ENCODE measurements at places on chromosomes 6 and 20.

- no peak for DNase-seq
These were observed 16.3 kb upstream of the SRC start for GRCh38 chr20:37329481-37330165.

DNA sequence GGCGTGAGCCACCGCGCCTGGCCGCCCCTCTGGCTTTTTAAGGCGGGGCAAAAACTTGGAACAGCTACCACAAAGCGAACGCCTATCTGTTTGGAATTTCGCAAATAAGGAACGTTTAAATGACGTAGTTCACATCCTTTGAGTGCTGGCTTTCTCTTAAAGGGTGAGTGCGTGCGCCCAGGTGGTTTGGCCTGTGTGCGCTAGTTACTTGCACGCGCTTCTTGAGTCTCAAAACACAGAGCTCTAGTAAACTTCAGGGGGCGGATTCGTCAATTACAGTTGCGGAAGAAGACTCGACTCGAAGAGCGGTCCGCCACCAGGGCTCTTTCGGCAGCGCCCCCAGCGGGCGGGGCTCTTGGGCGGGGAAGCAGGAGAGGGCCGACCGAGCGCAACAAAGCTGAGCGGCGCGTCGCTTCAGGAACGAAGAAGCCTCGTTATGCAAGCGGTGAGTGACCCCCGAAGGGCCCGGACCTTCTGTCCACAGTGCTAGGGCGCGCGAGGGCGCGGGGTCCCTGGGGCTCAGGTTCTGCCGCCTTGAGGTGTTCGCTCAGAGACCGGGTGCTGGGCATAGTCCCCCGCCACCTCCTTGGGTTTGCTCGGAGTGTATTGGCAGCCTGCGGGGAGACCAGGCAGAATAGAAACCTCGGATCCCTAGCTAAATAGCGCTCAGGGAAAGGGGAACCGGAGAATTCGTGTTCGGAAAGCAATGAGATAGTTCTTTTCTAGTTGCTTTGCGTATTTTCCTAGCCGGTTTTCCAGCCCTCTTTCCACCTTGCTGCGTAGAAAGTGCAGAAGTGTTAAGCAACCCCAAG lies at the start of gene SYCP2L:
Gene SYCP2L (plus strand): TSS at position 362 of the 812 bp plus-strand sequence. CDS start 75 bp downstream, at position 437.
- no peak for DNase-seq

- DNase-seq: no peak
These were observed 2.2 kb upstream of the PCK1 start for GRCh38 chr20:57558614-57559288.

DNA sequence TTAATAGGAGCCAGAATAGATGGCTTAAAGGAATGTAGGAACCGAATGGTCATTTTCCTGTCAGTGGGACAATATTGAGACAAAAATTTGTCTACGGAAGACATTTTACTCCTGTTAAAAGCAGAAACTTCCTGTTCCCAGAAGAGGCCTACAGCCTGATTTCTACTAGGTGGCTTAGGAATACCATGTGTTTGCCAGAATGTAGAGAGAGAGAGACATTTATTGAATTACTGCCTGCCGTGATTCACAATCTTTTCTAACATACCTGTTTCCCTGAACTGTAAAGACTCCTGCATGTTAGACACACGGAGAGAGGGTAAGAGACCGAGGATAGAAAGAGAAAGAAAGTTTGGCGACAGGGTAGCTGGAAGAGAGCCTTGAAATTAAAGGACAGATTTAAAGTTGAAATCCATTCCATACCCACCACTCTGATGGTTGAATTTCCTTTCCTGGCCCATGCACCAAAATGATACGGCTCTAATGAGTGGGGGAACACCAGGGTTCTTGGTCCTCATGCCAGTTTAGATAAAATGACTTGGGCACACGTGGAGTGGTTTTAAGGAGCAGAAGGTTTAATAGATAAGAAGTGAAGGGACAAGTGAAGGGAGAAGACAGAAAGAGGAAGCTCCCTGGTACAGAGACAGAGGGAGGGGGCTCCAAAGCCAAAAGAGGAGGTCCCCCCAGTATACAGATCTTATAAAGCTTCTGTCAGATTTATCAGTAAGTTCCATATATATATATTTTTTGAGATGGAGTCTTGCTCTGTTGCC lies 22.5 kb downstream of the NCOA3 start:
- DNase-seq: no peak

DNA sequence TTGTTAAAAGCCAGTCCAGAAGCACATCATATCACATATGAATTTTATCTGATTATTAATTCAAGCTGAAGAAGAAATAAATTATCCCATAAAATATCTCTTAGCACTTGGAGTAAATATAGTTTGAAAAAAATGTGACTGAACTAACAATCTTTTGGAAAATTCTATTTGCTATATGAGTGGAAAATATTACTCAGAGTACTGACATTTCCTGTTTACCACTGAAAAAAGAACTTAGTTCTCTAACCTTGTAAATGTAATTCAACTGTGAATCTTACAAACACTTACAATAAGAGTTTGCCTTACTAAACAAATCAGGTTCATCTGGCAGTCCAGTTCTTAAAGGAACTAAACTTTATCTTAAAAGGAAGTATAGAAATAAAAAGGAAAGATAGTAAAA lies 44.2 kb downstream of the MOXD1 start:
- no peak for DNase-seq

- no peak for DNase-seq
These were observed 771.7 kb upstream of the EYS start for GRCh38 chr6:66478705-66479104.

- no peak for DNase-seq
These were observed 3.9 kb downstream of the CCN2 start for GRCh38 chr6:131946992-131947955.

- DNase-seq: no peak
These were observed 175.9 kb downstream of the SOX4 start for GRCh38 chr6:21769405-21769861.

DNA sequence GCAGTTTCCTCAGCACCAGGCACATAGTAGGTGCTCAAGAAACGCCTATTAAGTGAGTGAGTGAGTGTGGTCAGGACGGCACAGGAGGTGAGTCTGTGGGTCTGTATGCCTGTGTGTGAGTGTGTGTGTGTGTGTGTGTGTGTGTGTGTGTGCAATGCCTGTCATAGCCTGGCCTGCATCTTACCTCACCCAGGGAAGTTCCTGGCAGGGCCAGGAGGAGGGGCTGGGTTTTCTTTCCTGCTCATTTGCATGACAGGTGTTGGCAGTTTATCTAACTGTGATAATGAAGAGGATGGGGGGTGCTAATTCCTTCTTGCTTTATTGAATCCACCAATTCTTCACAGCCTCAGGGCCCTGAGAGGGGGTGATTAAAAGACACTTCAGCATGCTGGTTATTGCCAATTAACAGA lies 146.7 kb upstream of the MLN start:
- DNase-seq: no peak

DNA sequence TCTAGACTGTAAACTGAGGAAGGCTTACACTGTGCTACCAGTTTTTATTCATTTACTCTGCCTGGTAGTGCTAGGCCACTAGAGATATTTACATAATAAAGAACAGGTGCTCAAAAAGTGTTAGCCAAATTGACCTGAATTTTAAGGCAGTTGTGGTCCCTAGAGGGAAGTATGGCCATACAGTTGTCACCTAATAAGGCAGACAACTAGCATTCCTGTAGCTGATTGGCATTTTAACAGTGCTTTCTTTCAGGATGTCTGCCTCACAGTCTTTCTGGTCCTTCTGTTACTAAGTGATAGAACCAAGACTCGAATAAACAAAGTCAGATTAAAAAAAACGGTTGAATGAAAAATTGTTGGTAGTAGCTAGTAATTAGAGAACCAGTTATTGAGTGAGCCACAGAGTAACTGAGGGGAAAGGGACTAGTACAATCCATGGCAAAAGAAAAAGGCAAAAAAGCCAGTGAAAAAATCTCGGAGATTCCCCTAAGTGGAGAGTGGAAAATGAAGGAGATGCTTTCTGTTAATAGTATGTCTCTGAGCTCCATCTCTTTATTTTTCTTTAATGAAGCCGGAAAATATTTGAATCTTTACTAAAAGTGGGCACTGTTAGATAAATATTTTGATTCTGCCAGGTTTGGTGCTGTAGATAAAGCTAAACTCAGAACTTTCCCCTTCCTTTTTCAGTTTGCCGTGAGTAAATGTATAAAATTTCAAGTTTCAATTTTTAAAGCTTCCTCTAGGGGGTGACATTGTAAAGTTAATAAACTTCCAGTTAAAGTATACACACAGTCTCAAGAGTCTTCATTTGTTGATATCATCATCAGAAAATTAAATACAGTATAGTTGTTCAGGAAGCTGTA lies 9.1 kb downstream of the VTA1 start:
- DNase-seq: no peak

DNA sequence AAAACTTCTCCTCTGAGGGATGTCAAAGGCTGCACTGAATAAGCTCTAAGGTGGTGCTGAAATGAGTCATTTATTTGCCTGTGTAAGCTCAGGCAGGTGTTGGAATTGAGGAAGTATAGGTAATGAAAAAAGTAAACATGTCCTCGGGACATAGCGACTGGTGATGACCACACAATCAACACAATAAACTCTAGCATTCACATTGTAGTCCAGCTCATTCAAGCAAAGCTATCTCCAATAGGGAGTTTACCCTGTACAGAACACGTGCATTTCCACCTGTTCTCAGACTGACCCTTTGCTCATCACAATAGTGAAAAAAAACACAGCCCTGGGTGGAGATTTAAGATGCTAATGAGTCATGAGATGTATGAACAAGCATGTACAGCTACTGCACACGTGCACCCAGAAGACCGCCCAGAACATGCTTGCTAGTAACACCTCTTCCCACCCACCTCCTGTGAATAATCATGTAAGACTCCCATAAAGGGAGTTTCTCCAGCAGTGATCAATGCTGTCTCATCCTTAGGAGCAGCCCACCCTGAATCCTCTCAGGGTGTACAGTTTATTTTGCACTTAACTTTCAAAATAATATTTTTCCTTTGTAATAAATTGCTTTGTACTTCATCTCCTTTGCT lies 33.0 kb upstream of the POU5F1 start:
- no peak for DNase-seq

- DNase-seq: no peak
These were observed 3.6 kb upstream of the MANBAL start for GRCh38 chr20:37285664-37286374.

DNA sequence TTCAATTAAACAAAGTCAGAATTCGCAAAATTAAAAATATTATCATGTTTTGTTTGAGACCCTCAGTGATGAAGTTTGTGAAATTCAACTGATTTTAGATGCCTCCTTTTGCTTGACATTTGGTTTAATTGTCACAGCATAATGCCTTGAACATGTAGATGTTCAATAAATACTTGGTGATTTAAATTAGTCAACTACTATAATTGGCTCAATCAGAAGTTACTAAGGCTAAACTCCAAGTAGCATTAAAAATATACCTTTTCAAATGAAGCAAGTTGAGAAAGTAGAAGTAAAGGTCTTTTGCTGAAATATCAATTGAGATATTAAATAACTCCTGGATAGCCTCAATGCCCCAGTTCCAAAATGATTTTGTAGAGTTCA lies 145.8 kb upstream of the AKIRIN2 start:
- DNase-seq: no peak

DNA sequence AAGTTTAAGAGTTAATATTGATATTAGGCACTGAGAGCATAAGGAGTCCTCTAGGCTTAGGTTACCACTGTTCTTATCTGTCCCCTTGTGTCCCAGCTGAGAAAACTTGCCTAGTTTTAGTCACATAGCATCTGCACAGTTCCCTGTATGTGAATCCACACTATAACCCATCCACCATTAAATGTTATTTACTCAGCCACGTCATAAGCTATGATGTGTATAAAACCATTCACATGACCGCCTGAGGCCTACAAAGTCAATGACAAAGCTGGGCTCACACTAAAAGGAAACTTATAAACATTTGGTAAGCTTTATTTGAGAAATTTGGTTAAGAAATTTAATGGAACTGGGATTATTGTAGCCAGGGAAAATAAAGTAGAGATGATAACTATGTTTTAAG lies 59.2 kb upstream of the TFAP2D start:
- DNase-seq: no peak

DNA sequence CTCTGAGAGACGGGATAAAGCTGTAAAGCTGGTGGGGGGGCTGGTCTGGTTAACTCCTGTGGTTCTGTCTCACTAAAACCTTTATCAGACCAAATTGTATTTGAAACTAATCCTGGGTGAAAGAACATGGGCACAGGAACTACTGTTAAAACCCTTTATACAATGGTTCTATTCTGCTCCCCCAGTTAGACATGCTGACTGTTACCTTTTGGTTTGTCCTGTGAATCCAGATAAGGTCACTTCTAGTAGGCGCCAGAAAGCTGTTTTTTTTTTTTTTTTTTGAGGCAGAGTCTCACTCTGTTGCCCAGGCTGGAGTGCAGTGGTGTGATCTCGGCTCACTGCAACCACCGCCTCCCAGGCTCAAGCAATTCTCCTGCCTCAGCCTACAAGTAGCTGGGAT lies 29.7 kb downstream of the GSTA4 start:
- no peak for DNase-seq

DNA sequence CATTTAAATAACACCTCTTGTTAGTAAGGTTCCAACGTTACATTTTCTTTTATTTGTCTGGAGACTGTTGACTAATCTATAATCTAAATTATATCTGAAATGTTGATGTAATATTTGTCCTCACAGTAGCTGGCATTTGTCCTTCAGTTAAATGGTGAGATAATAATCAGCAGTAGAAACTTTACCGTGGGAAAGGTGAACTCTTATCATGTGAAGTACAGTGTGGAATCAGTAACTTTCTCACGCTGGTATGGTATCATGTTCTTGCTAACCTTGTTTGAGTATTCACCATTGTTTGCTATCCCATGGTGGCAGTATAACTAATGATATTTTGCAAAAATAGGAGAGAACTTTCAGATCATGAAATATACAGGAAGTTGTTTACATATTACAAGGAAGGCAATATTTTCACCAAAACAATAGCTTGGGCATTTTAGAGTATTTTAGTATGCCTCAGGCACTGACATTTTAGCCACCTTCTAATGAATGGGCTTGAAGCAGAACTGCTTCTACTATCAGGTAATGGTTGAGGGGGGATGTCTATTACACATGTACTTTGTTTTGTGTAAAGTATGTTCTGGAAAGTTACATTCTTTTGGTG lies 4.8 kb downstream of the GMNN start:
- DNase-seq: no peak

DNA sequence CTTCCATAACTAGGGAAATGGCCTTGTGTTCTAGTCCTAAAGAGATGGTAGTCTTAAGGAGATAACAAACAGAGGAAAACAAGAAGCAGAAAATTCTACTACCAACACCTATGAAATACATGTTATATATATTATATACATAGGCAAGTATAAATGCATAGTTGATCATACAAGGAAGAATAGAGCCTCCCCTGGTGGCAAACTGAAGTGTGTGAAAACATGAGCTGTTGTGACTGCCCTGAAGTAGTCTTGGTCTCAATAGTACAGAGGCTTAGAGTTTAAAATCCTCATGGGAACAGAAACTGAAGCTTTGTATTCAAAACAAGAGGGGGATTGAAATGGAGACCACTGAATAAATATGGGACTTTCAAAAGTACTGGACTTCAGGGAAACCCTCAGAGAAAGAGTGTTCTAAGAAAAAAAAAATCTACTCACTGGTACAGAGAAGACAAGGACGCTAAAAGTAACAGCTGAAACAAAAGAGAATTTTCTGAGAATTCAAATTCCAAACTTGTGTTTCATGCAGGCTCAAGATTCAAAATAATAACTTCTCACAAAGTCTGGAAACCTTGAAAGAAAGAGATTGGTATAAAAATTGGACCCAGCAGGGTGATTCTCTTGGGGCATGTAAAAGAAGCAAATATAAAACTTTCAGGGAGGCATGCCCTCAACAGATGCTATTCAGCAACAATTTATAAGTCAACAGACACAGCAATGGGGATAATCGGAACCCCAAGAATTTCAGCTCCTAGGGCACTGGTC lies 59.7 kb upstream of the SAMD3 start:
- no peak for DNase-seq

- DNase-seq: no peak
These were observed 103.6 kb upstream of the EDN1 start for GRCh38 chr6:12186528-12186927.

GRCh38 chr20:48809673-48810072 lies 18.1 kb downstream of the PREX1 start:
- no peak for DNase-seq
